ENCODE measurements at places on chromosomes 6 and 20.

GRCh38 chr6:1001655-1002349 lies 308.9 kb upstream of the EXOC2 start:
- DNase-seq, result no peak

DNA sequence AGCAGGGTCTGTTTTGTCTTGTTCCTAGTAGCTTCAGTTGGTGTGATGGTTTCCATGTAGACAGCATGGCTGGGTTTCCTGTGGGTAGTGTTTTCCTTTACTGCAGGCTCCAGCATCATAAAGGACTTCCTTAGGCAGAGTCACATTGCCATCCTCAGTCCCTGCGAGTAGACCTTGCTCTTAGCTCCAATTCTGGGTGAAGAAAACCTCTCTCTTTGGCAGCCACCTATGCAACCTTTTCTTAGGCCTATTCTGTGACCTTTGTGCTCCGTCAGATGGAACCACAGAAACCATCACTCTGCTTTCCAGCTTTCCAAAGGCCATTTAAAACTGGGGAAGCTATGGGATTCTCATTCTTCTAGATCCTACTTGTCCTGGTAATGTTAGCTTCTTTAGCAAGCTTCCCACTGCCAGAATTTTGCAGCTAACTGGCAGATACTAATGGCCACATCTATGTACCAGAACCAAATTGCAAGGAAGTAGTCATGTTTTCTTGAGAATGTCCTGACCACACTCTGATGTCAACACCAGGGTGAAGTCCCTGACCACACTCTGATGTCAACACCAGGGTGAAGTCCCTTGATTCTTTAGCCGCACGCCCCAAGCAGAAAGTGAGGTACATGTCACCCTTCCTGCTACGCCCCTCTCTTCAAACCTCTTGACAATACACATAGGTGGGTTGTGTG lies 646.6 kb upstream of the HS3ST5 start:
- DNase-seq, result no peak

- no peak for DNase-seq
Observed at GRCh38 chr6:111987295-111987694, 66.6 kb upstream of the CCN6 start.

DNA sequence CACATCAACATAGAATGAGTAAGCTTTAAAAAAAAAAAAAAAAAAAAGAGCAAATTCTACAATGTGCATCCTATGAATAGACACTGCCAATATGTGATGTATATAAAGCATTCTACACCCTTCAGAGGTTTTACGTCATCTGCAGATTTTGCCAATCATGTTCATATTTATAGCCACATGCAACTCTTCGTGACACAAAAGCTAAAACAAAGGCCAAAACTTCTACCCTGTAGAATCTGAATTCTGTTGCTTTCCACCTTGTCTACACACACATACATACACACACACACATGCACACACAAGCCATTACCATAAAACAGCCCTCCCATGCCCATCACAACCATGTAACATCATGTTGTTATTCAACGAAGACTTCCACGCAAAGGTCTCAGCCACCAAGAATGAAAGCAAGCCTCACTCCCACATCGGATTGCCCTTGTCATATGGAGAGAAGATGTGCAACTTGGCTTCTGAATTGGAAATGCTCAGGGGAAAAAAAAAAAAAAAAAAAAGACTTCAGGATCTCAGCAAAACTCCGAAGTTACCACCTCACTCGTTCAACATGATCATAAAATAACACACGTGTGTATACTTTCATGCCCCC lies 479.4 kb upstream of the JARID2 start:
- DNase-seq, result no peak

DNA sequence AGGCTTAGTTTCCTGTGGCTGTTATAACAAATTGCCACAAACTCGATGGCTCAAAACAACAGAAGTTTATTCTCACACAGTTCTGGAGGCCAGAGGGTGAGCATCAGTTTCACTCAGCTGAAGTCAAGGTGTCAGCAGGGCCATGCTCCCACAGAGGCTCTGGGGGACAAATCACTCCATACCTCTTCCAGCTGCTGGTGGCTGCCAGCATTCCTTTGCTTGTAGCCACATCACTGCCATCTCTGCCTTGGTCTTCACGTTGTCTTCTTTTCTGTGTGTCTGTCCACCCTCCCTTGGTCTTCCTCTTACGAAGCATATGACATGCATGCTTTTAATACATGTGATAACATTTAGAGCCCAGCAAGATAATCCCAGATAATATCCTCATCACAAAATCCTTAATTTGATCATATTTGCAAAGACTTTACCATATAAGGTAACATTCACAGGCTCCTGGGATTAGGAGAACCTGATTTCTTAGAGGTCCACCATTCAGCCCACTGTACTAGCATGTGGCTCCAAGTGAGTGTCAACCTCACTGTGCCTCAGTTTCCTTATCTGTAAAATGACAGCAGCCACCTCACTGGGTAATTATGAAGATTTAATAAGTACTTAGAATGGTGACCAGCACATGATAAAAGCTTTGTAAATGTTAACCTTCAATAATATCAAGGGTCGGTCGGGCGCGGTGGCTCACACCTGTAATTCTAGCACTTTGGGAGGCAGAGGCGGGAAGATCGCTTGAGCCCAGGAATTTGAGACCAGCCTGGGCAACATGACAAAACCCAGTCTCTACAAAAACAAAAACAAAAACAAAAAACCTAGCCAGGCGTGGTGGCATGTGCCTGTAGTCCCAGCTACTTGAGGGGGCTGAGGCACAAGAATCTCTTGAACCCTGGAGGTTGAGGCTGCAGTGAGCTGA lies 14.7 kb upstream of the PTGIS start:
- no peak for DNase-seq

DNA sequence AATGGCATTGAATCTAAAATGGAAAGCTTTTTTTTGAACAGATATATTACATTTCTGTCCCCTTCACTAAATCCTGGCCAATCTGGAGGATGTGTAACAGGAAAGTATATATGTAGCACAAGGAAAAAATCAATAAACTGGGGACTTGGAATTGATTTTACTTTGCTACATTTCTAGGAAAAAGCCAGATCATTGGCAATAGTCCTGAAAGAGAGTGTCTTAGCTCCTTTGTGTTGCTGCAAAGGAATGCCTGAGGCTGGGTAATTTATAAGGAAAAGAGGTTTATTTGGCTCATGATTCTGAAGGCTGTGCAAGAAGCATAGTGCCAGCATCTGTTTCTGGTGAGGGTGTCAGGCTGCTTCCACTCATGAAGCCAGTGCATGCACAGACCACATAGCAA lies 574.9 kb downstream of the HTR1B start:
- no peak for DNase-seq

- DNase-seq, result no peak
Observed at GRCh38 chr6:38443352-38444144, 196.2 kb downstream of the BTBD9 start.

DNA sequence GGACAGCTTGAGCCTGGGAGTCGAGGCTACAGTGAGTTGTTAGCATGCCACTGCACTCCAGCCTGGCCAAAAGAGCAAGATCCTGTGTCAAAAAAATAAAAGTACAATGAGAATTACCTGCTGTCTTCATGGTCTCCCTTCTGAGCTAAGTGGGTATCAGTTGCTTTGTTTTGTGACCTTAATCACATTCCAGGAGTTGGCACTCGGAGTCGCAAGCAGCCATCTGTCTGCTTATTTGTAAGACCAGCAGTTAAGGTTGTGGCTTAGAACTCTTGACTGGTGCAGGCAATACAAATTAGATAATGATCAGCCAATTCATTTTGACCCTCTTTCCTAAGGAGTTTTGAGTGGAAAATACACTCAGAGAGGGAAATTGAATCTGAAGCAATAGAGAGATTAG lies 114.0 kb downstream of the MYO6 start:
- no peak for DNase-seq

GRCh38 chr6:117483004-117483644 lies 650 bp downstream of the DCBLD1 start:
- no peak for DNase-seq

GRCh38 chr6:169326067-169326799 lies 72.6 kb upstream of the THBS2 start:
- peak; percentile 23 for DNase-seq

DNA sequence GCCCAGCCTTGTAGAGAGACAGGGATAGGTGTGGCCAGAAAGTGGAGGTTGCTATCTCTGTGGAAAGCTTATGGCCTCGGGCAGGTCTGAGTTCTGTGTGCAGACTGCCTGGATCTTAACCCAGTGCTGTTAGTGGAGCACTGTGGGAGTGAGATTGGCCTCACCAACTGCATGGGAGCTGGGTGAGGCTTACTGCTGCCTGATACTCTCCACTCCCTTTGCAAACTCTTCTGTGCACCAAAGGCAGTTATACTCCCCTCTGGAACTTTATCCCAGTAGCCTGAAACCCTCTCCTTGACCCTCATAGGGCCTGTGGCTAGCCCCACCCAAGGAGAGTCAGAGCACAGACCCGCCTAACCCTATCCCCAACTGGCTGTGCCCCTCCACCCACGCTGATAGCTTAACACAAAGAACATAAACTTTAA lies 41.4 kb upstream of the PKIB start:
- no peak for DNase-seq

DNA sequence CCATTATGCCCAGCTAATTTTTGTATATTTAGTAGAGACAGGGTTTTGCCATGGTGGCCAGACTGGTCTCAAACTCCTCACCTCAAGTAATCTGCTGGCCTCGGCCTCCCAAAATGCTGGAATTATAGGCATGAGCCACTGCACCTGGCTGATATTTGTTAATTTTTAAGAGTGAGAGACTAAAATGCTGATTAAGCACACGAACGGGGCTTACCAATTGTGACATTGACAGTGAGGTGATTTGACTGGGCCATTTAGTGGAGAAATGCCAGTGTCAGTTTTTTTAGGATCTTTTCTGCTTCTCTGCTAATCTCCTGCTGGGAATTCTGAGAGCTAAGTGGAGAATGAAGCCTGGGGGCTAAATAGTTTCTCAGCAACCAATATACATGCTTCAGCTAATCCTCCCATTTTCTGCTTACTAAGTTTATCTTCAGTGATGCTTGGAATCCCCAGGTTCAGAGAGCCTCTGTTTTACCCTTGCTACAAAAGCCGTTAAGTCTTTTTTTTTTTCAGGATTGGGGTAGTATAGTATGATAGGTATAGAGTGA lies 9.8 kb upstream of the DEFB123 start:
- no peak for DNase-seq

- DNase-seq, result no peak
Observed at GRCh38 chr6:112389361-112389760, 42.2 kb downstream of the RFPL4B start.

GRCh38 chr6:29631860-29632731 lies 887 bp downstream of the GABBR1 start:
- peak; percentile 62 for DNase-seq

GRCh38 chr6:17842014-17842776 lies 135.5 kb upstream of the NUP153 start:
- no peak for DNase-seq

DNA sequence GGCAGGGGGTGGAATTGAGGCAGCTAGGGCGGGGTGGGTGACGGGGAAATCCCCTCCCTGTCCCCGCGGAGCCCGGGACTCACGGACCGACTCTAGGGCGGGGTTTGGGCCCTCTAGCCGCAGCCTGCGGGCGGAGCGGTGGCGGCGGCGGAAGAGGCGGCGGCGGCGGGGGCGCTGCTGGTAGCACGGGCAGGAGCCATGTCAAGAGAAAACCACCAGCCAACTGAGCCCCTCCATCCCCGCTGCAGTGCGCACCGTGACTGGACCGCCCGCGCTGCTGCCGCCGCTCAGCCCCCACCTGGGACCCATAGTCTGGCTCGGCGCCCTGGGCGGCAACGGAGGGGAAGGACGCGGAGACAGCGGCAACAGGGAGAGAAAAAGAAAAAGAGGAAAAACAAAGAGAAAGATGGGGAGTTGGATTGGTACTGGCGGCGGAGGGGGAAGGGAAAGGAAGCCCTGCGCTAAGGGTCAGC lies 1.2 kb upstream of the C6orf62 start:
- peak; percentile 53 for DNase-seq

DNA sequence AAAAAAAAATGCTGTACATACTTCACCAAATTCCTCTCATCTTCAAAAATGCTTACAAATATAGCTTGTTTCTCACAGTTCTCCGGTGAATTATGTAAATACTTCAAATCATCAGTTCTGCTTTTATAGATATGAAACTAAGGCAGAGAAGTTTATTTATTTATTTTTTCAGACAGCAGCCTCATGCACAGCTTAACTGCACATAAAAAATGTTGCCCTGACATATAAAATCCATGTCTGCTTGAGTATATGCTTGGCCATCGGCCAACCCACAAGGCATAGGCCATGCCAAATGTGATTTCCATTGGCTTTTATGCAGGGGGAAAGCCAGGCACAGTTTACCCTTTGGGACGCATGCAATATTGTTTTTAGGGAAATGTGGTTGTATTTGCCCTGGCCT lies 57.3 kb upstream of the PHACTR2 start:
- no peak for DNase-seq

DNA sequence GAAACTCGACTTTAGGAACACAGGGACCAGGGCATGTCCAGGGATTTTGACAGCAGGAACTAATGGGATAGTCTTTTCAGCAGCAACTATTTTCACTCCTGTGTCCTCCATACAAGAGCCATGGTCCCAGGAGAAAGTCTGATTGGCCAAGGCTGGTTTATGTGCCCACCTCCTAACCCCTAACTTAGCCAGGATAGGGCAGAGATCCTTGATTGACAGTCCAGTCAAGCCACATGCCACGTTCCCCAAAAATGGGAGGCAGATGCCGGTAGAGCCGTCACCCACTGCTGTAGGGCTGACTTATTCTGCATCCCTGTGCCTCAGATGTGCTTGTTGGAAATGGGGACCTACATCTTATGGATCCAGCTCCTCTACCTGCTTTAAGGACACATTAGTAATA lies 22.3 kb downstream of the SLC2A10 start:
- no peak for DNase-seq

DNA sequence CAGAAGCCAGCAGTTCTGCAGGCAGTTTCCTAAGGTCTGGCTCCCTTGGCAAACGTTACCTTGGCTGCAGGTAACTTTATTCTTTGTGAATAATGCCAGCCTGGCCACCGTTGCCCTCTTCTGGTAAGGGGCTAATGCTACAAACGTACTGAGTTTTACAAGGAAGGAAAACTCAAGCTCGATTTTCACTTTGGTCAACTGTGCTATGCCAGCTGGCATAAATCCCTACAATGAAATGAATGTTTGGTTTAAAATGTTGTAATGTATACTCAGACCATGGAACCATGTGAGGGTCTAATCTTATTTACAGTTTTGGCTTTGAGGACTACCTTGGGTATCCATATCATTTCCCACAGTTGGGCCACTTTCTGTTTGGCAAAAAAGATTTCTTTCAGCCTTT lies 101.4 kb downstream of the SLX4IP start:
- no peak for DNase-seq

GRCh38 chr20:54214566-54214965 lies 6.7 kb downstream of the PFDN4 start:
- no peak for DNase-seq

GRCh38 chr6:68039641-68040311 lies 595.3 kb upstream of the ADGRB3 start:
- DNase-seq, result no peak

GRCh38 chr20:10706460-10706811 lies 32.6 kb upstream of the JAG1 start:
- DNase-seq, result no peak

- no peak for DNase-seq
Observed at GRCh38 chr6:144574796-144575195, 289.7 kb downstream of the UTRN start.

- no peak for DNase-seq
Observed at GRCh38 chr6:63295553-63296194, 24.1 kb downstream of the LGSN start.

- DNase-seq, result no peak
Observed at GRCh38 chr20:57007171-57007540, 259.3 kb downstream of the BMP7 start.

GRCh38 chr6:150993253-150993652 lies 127.8 kb downstream of the MTHFD1L start:
- DNase-seq, result no peak

Data from C1 segment of cervical spinal cord (tissue), 14 donors.